ENCODE measurements at places on chromosomes 12 and 14. TPM values are rescaled to one million over a fixed set of nuclear protein-coding genes. Genes with fewer than 3 reads are reported as not detected.

- no peak for DNase-seq
Measured at GRCh38 chr12:19196959-19197630, 67.6 kb downstream of the PLEKHA5 start.

GRCh38 chr14:43877351-43877960, 629.6 kb downstream of the FSCB start:
- no peak for DNase-seq

- no peak for DNase-seq
Measured at GRCh38 chr12:69872804-69873203, 47.8 kb downstream of the MYRFL start.

FAR2 gene
- 45.5 TPM for total RNA-seq

GRCh38 chr12:124296916-124297351, 2.0 kb downstream of the RFLNA start:
- DNase-seq, result no peak
